Right lung (tissue), 10 donors: ENCODE measurements at places on chromosomes 2 and 18.
A peak's percentile ranks its signal among the peaks of the same experiment; 100 is the strongest.

GRCh38 chr2:129502781-129503180, 476.7 kb upstream of the RAB6C start:
- no peak for DNase-seq

DNA sequence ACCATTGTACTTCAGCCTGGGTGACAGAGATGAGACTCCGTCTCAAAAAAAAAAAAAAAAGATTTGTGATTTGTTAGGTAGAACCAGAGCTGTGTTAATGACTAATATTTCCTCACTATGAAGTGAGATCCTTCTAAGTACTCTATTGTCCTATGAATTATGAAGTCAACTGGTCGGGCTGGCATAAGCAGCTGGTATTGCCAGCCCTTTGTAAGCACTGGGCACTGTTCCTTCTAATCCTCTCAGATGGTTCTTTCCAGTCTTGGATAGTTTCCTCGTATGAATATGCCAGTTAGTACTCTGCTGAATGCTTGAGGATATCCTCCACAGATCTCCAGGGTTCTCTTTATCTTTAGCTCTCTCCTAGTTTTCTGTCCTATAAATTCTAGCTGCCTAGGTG, 223.1 kb upstream of the SP5 start:
- DNase-seq = no peak

DNA sequence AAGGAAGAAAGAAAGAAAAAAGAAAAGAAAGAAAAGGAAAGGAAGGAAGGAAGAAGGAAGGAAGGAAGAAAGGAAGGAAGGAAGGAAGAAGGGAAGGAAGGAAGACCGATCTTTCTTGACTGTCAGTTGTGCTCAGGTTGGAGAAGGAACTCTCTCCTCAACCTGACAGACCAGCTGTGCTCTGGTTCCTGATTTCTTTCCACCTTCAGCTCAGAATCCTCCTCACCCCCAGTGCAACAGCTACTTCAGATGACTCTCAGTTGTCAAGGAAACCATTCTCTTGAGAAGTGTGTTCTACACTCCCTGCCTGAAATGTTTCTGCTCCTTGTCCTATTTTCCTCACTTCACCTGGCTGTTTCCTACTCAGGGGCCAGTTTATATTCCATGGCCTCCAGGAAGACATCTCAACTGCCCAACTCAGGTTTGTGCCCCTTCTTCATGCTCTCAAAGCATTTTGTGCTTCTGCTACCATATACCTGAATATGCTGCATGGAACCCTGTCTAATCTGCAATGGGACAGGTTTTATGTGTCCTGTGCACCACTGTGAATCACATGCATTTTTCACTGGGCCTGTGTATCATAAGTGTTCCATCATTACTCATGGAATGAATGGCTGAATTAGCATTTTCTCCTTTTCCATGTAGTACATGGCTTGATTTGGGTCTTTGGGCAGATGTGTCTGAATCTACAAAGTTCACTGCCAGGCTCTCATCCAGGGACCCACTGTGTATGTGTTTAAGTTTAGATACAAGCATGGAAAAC, 32.8 kb upstream of the DOCK10 start:
- DNase-seq = no peak

DNA sequence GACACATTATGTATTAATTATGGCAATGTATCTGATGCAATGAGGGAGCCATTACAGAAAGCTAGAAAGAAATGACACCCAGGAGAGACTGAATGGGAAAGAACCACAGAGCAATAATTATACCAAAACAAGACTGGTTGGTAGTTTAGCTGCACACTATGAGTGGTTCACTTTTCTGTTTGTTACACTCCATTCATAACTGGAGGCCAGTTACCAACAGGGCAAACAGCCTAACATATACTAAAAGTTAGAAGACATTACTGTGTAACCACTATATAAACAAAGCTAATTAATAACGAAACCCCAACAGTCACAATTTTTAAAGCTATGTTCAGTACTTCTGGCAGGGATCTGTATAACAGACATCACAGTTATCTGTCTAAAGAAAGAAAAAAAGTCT, 49.4 kb downstream of the NBAS start:
- no peak for DNase-seq

GRCh38 chr2:112767693-112768330, 3.4 kb upstream of the CKAP2L start:
- no peak for DNase-seq

- no peak for DNase-seq
Observed at GRCh38 chr2:9699139-9700108, 68.6 kb upstream of the YWHAQ start.

DNA sequence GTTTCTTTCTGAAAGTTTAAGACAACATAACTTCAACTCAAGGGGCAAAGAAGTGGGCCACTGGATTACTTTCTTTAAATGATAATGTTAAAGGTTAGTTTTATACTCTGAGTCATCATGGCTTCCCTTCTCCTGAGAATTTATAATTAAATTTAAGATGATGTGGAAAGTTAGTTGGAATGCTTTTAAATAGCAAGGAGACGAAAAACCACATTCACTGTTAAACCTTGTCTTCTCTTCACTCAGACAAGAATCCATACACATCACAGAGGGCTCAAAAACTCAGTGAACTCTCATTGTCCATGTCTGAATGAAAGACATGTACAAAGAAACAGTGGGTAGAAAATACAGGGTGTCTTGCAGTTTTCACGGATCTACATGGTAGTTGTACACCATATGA, 65.6 kb downstream of the COL5A2 start:
- DNase-seq = no peak

- peak; percentile 35 for DNase-seq
Observed at GRCh38 chr2:229852565-229852964, 69.2 kb downstream of the TRIP12 start.

DNA sequence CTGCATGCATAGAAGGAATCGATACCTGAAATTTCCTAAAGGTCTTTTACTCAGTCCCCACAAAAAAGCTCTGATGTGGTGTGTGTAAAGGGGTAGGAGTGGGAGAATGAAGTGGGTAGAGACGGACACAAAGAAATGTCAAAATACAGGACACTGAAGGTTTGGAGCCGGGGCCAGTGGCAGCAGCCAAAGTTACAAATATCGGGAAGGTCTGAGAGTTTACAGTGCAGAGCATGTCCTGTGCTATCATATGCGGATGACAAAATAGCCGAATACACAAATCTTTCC, 89.9 kb upstream of the STON1 start:
- no peak for DNase-seq
